ENCODE measurements at places on chromosomes 5 and 9.

DNA sequence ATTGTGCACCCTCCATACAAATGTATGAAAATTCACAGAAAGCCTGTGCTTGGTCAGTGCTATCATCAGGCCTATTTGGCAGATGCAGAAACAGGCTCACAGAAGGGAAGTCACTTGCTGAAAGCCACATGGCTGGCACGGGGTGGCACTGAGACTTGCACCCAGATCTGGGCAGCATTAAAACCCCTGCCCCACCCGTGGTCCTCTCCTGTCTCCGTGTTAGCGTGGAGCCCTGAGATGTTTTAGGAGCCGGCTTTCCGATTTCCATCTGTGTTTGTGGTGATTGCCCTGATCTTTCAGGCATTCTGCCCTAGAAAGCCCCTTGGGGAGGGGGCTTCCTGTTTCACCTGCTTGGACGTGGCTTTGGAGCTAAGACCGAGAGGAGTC is 102.2 kb upstream of the IER5L start:
- no peak for DNase-seq

DNA sequence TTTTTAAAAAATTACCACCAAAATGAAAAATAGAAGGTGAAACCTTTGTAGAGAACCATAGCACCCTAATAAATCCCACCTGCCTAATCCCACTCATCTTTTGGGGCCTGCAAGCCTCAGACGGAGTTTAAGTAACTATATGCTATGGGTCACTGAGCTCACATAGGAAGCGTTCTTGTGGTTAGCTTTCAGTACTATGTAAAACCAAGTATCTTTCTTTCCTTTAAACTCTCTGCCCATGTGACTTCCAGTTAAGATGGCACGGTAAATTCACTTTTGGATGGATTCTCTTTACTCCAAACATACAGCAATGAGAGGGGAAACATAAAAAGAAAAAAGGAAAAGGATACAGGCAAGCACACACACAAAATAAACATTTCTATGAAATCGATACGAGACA is 50.9 kb downstream of the FANCC start:
- DNase-seq = no peak

DNA sequence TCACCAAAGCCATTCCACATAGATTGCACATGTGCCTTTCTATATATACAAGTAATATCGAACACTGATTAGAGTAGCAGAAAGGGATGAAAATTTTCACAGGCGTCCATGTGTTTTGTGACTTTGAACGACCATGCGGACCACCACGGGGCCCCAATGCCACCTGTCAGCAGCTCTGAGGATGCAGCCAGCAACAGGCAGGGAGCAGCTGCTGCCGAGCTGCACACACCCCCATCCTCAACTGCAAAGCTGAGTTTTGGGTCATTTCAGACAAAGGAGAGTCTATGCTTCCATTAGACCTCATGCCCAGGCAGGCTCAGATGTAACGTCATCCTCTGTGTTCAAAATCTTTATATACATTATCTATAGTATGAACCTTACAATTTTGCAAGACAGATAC is 503.8 kb downstream of the IRX1 start:
- DNase-seq = no peak

GRCh38 chr9:118059484-118060278 is 355.5 kb downstream of the TLR4 start:
- DNase-seq = peak; percentile 77

- peak; percentile 3 for DNase-seq
Observed at GRCh38 chr5:52466749-52467520, 320.8 kb upstream of the ITGA1 start.

- no peak for DNase-seq
Observed at GRCh38 chr5:138445547-138446271, 6.9 kb downstream of the REEP2 start.

- DNase-seq = peak; percentile 22
Observed at GRCh38 chr9:35516479-35516878, 26.6 kb downstream of the RUSC2 start.

DNA sequence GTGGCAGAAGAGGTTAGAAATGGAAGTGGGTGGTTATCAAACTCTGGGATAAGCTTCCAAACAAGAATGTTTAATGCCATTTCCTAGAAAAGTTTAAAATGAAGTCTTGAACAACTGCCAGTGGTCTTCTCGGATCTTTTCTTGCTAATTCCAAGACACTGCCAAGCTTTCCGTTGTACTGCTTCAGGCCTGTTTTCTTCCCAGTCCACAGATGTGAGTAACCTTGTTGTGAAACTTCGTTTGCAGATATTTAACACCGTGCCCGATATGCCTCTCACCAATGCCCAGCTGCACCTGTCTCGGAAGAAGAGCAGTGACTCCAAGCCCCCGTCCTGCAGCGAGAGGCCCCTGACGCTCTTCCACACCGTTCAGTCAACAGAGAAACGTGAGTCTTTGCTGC is 269.8 kb downstream of the NR3C1 start:
- DNase-seq = no peak

- no peak for DNase-seq
Observed at GRCh38 chr5:17212191-17212590, 5.2 kb upstream of the BASP1 start.

DNA sequence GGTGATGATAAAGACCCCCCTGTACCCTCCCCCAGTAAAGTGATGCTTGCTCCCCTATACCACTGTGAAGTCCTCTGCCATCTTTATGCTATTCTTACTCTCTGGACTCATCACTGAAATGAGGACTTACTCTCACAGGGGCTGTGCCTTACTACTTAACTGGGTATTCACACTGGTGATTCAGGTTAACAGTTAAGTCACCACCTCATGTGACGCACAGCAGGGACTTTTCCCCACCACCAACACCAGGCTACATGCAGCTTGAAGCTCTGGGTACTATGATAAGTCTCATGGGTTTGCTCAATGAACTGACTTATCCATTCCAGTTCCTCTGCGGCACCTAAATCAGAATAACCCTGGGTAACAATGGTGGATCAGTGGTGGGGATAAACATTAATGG is 163.7 kb downstream of the ELAVL2 start:
- DNase-seq = no peak

GRCh38 chr5:59380350-59380951 is 513.1 kb downstream of the PDE4D start:
- DNase-seq = peak; percentile 59

DNA sequence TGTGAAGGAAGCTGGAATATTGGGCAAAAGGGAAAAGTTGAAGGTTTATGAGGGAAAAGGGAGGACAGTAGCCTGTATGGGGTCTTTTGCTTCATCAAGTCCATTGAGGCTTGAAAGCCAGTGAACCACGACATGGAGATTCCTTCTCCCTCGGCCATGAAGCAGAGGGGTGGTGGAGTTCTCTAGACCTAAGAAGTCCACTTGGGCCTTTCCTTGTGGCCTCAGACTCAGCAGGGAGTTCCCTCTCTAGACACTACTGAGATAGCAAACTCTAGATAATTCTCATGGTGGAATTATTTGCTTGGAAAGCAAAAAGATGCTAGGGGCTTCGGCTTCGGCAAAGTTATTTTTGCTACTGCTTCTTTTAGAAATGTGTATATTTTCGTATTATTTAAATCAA is 78.5 kb downstream of the FOXD1 start:
- DNase-seq = no peak

DNA sequence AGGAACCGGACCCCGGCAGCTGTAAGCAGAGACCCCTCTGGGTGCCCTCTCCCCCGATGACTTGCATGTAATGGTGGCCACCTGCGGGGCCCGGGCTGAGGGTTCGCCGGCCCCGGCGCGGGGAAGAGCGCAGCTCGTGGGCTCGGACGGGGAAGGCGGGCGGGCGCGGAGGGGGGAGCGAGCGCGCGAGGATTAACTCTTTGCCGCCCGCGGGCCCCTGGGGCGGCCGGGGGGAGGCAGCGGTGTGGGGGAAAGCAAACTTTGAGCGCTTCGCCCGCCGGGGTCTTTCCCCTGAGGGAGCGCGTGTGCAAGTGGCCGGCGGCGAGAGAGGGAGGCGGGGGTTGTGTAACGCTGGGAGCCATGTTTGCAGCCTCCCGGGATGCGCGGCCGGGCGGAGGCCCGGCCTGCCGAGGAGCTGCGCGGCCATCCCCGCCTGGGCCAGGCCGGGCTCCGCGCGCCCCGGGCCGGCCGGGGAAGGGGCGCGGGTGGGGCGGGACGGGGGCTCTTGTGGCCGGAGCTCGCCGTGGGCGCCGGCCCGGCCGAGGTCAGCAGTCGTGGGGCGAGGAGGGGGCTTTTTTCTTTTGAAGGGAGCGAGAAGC is 547 bp downstream of the ANP32B start:
- peak; percentile 39 for DNase-seq

DNA sequence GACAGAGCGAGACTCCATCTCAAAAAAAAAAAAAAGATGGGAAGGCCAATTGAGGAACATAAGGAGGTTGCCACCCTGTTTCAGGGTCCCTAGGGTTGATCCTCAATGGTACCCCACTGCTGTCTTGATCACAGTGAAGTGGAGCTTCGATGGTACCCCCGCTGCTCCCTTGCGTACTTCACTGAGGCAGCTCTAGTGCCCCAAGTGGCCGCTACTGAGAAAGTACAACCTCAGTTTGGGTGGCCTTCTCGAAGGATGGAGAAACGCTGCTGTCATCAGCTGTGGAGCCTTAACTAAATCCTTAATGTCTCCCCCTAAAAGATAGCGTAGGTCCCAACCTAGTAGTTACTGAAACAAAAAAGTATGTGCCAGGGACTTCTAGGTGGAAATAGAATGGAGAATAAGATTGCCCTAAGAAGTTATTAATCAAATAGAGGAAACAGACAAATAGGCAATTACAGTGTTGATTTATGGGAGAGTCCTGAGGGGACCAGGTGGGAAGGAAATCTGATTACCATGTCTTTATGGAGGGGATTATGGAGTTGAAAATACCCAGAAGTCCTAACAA is 6.3 kb downstream of the TESK1 start:
- DNase-seq = peak; percentile 80

- DNase-seq = no peak
Observed at GRCh38 chr5:172881691-172882370, 47.8 kb downstream of the ERGIC1 start.

- no peak for DNase-seq
Observed at GRCh38 chr9:133533857-133534256, 647 bp upstream of the ADAMTSL2 start.

GRCh38 chr9:93826905-93827544 is 128.1 kb downstream of the BARX1 start:
- peak; percentile 33 for DNase-seq

GRCh38 chr9:131606896-131607567 is 61.7 kb downstream of the PRRT1B start:
- no peak for DNase-seq

DNA sequence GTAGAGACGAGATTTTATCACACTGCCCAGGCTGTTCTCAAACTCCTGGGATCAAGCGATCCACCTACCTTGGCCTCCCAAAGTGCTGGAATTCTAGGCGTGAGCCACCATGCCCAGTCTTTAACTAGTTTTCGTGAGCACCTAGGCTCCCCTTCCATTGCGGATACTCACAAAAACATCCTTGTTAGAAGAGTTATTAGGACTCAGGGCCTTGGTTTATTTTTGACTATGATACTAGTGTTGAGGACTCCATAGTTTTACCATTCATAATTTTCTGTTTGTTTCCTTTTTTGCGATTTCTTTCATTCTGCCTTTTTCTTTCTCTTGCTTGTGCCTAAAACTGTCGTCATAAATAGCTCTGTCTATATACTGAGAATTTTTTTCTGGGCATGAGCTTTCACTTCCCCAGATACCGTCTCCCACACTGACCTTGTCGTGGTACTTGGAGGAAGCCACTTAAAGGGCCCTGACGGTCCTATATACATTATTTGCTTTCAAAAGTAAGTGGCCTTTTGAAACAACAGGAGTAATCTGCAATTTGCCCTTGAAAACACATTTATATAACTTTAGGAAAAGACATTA is 5.2 kb downstream of the F2R start:
- no peak for DNase-seq

GRCh38 chr5:178637356-178638074 is 10.7 kb upstream of the CLK4 start:
- no peak for DNase-seq

GRCh38 chr5:57509501-57510260 is 27.1 kb upstream of the ACTBL2 start:
- no peak for DNase-seq

- no peak for DNase-seq
Observed at GRCh38 chr5:88824892-88825583, 57.9 kb downstream of the MEF2C start.

Measured in GM23338 (cell line).